NCI-H446 treated with DMSO at 0.1 percent for 48 hours (cell line): ENCODE measurements at places on chromosomes 2 and 18.

GRCh38 chr2:99672766-99673350 lies 183.0 kb upstream of the REV1 start:
- no peak for DNase-seq

GRCh38 chr2:139911160-139911559 lies 1131.0 kb upstream of the NXPH2 start:
- DNase-seq = no peak

DNA sequence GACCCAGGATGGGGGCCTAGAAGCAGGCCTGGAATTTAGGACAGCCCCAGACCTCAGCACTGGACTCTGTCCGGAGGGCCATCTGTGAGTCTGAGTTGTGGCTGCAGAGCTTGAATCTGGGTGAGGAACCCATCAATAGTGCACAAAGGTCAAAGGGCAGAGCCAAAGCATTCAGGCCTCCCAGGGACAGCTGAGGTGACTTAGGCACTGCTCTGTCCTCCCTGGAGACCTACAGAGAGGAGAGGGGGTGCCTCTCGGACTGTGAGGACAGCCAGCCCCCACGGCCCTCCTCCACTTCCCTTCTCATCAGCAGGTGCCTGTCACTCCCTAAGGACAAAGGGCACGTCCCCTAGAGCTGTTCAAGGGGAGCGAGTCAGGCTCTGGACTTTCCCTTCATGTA lies 25.1 kb upstream of the PRLH start:
- no peak for DNase-seq

GRCh38 chr2:30039101-30039500 lies 107.7 kb upstream of the YPEL5 start:
- DNase-seq = no peak

- no peak for DNase-seq
Observed at GRCh38 chr2:46000660-46001059, 296.5 kb upstream of the EPAS1 start.

- no peak for DNase-seq
Observed at GRCh38 chr18:50653402-50654093, 93.7 kb downstream of the MAPK4 start.

- DNase-seq = peak; percentile 60
Observed at GRCh38 chr2:141380008-141380979, 750.5 kb downstream of the LRP1B start.

GRCh38 chr2:86485802-86486201 lies 44.6 kb downstream of the KDM3A start:
- DNase-seq = no peak

DNA sequence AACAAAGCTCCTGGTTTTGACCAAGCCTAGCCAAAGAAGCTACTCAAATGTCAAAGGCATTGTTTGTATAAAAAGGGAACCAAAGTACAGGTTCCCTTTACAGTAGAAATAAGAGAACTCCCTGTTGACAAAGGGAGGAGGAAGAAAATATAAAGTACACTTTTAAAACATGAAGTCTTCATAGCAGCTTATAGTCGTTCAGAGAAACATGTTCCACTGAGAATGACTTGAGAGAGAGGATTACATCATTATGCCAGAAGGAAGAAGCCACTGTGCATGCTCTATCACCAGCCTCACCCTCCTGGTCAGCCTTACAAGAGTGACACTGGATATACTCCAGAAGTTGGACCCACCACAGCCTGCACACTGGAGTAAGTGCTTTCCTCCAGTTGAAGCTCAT lies 2.5 kb upstream of the DHRS9 start:
- no peak for DNase-seq
